ENCODE measurements at places on chromosomes 3 and 15.

- DNase-seq, result no peak
Measured at GRCh38 chr3:180322829-180323228, 279.1 kb upstream of the TTC14 start.

DNA sequence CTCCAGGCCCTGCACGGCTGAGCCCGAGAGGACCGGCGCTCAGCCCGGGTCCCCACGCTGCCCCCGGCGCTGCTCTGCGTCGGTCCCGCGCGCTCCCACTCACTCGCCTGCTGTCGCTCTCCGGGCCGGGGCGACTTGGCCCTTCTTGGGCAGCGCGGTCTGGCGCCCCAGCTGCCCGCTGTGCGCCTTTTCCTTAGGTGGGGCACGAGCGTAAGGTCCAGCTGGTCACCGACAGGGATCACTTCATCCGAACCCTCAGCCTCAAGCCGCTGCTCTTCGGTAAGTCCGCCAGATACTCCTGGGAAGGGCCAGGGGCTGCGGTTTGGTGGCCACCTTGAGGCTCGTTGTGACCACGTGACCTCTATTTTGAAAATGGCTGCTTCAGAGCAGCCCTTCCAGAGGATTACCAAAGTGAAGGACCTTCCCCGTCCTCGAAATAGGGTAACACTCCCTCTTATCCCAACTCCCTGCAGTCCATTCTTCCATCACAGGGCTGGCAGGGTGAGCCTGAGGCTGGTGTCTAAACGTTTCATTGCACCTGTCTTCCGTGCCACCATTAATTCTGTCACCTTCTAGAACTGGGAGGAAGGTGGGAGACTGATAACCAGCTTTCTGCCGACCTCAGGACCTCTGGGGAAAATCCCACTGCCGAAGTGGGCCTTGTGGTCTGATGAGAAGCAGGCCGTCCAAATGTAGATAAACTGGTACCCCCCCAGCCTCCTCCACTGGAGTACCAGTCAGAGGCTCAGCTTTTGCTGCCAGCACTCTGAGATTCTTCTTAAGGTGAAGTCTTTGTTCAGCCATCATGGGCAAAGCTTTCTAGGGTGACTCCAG, 812 bp downstream of the P4HTM start:
- DNase-seq, result no peak

DNA sequence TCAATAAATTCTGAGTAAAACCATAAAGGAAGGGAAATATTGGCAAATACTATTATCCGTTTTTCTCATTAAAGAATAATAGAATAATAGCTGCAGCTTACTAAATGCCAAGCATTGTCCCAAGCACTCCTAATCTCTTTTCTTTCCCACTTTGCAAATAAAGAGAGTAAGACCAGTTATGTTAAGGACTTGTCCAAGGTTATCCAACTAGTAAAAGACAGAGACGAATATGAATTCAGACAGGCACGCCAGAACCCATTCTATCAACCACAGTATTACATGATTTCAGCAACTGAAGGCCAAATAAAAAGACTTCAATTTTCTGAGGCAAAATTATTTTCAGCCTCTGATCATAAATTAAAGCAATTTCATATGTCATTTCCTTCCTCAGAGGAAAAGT, 235.5 kb downstream of the STAG1 start:
- DNase-seq, result no peak

GRCh38 chr15:78537266-78537905, 2.9 kb upstream of the PSMA4 start:
- DNase-seq, result no peak

- no peak for DNase-seq
Measured at GRCh38 chr15:70492240-70493177, 270.8 kb downstream of the UACA start.

- DNase-seq, result no peak
Measured at GRCh38 chr15:36933255-36933990, 166.9 kb downstream of the MEIS2 start.

GRCh38 chr3:69178838-69179739, 56.7 kb upstream of the LMOD3 start:
- no peak for DNase-seq
